Cerebellar nuclear complex (tissue), 1 donor: ENCODE measurements at places on chromosomes 16 and 17.

DNA sequence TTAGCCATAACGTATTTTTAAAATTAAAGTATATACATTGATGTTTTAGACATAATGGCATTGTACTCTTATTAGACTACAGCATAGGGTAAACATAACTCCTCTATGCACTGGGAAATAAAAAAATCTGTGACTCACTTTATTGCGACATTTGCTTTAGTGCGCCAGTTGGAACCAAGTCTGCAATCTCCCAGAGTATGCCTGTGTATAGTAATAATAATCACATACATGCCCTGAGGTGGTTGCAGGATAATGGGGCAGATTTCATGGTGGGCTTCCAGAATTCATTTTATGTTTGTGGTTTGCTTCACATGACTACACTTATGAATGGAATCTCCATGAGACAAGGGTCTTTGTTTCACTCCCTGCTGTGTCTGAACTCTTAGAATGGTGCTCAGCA, 66.9 kb upstream of the N4BP1 start:
- DNase-seq, result no peak

DNA sequence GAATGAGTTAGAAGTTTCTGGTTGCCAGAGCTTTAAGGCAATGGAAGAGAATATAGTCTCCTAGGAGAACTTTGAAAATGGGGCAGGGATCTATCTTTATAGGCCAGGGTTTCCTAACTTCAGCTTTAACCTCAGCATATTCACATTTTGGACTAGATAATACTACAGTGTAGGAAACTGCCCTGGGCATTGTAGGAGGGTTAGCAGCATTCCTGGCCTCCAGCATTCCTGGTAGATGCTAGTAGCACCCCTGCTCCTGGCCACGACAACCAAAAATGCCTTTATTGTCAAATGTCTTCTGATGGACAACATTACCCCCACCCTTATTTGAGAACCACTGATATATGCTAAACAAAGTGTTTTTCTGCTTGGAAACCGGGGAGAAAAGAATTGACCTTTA, 27.8 kb upstream of the MYO18A start:
- DNase-seq, result no peak

- DNase-seq, result no peak
Measured at GRCh38 chr17:56678249-56679114, 85.0 kb downstream of the NOG start.

DNA sequence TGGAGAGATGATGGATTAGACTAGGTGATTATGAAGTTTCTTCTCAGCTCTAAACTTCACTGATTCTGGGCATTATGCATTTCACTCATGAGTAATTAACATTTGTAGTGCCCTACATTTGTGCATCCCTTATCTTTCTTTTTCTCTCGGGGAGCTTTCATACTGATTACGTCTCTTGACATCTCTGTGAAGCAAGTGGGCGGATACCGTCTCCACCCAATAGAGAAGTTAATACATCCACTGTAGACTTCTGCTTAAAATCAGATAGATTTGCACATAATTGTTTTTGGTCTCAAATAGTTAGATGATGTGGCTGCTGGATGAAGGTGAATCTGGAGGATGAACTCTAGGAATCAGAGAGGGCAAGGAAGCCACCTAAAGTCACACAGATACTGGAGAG, 653.6 kb upstream of the EEF2KMT start:
- no peak for DNase-seq

- no peak for DNase-seq
Measured at GRCh38 chr17:45437465-45438283, 5.0 kb upstream of the ARHGAP27 start.

- no peak for DNase-seq
Measured at GRCh38 chr16:82040296-82040695, 5.2 kb downstream of the HSD17B2 start.

DNA sequence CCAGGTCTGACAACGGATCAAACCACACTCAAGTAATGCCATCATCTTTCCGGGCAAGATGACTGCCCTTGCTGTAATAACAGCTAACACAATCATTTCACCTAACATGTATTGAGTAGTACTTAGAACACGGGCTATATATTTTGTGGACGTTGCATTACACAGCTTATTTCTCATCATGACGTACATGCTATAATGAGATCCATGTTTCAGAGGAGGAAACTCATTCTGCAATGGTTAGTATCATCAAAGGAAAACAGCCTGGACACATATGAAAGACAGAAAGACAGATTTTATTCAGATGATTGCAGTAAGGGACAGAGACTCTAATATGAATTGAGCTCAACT, 446.7 kb downstream of the HS3ST3B1 start:
- no peak for DNase-seq

DNA sequence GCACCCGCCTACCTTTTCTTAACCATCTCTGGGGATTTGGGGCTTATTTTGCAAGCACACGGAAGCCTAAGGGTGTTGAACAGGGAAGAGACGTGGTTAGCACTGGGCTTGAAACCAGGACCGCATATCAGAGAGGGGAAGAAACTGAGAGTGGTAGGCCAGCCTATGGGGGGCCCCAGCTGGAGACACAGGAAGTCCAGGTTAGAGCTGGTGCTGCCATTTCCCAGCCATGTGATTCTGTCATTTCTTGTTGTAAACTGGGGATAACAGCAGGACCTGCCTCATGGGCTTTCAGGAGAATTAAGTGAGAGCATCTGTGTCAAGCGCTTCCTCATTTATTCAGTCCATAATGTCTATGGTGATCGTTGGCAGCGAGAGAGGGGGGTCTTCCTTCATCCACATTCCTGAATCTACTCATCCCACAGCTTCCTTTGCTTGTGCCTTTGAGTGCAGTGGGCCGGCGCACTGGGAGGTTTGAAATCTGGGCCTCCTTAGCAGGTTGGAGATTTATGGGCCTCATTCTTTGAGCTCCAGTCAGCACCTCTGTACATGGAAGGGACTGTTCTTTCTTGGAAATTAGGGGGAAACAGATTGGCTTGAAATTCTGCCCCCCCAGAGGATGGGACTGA, 20.1 kb downstream of the NKD1 start:
- DNase-seq, result no peak

DNA sequence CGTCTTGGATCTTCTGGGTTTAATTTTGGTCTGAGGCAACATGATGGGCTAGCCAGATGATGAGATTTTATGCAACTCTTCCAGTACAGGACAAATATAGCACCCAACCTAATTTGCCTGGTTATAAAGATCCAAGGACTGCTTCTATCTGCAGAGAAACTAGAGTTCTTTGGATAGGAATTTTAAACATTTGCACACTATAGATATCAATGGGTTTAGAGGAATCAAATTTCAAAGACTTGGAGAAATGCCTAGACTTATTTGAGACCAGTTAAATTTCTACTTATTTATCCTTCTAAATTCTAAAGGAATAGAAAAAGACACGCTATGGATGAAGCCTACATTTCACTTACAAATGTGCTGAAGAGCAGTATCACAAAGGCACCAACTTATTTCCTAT, 12.6 kb downstream of the PMFBP1 start:
- no peak for DNase-seq

GRCh38 chr17:4499431-4500190, 930 bp downstream of the SPNS2 start:
- DNase-seq, result no peak
